Activated CD4-positive, alpha-beta T cell treated with anti-CD3 and anti-CD28 coated beads for 24 hours (primary cell): ENCODE measurements at places on chromosomes 16 and 17.

- DNase-seq, result no peak
These were observed 11.9 kb upstream of the GSE1 start for GRCh38 chr16:85601272-85601639.

- no peak for DNase-seq
These were observed 31.4 kb upstream of the CDC42EP4 start for GRCh38 chr17:73343168-73343634.

DNA sequence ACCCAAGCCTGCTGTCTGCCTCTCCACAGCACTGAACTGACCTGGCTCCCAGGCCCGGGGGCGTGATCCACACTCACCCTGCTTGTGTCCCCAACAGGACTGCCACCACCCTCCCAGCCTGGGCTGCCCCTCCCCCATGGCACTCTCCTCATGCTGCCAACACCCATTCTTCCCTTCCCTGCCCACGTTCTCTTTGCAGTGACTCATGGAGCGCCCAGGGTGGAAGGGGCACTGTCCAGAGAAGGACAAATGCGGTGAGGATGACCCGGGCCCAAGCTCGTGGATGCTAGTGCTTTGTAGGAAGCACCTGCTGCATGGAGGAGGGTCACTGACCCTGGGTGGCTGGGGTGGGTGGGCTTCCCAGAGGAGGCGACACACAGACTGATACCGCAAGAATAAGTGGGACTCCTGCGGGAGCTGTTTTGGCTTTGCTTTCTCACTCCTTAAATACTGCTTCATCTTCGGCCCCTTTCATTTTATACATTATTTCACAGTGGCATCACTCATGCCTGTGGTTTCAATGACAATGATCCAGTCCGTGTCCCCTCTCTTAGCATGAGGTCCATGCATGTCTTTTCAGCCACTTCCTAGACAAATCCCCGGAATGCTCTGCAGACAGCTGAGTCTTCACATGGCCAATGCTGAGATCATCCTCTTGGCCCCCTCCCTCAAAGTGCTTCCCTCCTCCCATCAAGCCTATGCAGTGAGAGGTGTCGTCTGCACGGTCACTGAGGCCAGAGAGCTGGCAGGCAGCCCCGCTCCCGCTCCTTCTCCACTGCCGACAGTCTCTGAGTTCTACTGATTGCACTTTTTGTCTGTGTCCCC lies 17.6 kb downstream of the CDK5R1 start:
- no peak for DNase-seq

DNA sequence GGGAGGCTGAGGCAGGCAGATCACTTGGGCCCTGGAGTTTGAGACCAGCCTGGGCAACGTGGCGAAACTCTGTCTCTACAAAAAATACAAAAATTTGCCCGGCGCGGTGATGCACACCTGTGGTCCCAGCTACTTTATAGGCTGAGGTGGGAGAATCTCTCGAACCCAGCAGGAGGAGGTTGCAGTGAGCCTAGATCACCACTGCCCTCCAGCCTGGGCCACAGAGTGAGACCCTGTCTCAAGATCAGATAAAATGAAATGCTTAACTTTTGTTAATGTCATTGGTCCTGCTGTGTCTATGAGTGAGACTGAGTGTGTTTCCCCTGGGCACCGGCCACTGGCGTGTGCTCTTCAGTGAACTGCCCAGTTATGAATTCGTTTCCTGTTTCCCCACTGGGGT lies 10.5 kb downstream of the FAM234A start:
- no peak for DNase-seq

DNA sequence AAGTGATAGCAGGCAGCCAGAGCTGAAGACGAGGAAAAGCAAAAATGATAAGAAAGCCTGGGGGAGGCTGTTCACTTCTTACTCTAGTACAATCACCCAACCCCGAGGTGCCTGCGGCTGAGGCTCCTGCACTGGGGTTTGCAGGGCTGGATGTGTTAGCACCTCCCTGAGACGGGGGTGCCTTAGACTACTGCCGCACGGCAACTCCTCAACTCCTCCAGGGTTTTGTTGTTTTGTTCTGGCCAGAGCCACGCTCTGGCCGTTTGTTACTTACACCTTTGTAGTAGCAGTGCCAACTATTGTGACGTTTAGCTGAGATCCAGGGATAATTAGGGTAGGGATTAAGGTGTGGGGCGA lies 51.5 kb downstream of the LDHD start:
- DNase-seq, result no peak

GRCh38 chr17:69466451-69466850 lies 52.0 kb downstream of the MAP2K6 start:
- no peak for DNase-seq

DNA sequence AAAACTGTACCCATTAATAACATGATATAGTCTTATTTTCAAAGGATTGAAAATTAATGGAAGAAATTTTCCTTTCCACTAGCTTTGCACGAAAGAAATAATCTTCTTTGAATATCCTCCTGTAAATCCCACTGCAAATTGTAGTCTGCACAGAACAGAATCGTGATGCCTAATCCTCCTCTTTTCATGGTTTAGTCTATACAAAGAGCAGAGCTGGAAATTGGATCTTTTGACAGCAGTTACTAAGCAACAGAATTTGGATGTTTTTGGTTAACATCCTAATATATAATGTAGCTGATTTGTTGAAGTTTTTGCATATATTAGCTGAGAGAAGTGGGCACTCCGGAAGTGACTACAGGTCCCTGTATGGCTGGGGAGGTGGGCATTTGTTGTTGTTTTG lies 98.6 kb downstream of the WNT3 start:
- DNase-seq, result no peak
